SW 1271 (cell line): ENCODE measurements at places on chromosomes 2 and 18.

- DNase-seq = no peak
Measured at GRCh38 chr18:70234667-70235459, 29.4 kb upstream of the RTTN start.

DNA sequence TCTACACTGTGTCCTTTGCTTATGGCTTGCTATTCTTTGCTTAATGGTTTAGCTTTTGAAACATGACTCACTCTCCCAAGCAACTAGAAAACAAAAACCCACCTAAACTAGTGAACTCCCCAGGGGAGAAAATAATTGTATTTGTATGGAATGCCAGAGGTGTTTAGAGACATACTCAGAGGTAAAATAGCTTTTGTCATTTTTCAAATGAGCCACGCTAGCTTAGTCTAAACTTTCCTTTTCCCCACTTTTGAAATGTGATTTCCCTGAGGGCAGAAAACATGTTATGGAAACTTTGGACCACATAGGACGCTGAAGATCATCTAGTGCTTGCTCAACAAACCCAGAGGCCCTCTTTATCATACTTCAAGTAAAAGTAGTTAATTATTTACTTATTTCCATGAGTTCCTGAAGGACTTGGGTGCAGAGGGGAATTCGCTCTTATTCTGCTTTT, 16.5 kb upstream of the CYTIP start:
- no peak for DNase-seq

GRCh38 chr2:134087371-134087921, 166.4 kb upstream of the MGAT5 start:
- no peak for DNase-seq

DNA sequence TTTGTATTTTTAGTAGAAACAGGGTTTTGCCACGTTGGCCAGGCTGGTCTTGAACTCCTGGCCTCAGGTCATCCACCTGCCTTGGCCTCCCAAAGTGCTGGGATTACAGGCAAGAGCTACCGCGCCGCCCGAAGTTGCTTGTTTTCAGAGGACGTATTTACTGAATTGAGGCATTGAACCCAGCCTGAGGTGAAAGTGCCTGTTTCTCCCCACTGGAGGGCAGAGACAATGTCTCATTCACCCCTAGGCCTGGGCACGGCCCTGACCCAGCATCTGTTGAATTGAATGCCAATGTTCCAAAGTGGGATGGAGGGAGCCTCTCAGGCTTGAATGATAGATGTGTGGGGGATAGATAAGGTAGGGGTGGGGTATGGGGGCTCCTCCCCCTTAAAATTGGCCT, 4.5 kb upstream of the TMBIM1 start:
- no peak for DNase-seq

DNA sequence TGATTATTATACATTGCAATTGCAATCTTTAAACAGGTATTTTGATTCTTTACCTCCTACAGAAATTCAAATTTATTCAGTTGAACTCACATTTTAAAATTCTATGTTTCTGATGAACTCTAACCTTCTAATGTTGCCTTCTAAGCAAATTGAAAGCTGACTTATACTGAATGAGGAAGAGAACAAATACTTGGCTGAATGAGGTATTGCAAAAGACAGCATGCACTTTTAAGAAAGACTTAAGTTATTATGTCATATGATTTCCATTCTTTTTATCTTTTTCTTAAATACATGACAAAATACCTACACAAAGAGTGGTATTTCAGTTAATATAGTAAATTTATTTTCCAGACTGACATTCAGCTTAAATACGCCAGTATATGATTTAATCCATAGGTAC, 64.7 kb downstream of the FAM228A start:
- DNase-seq = no peak

DNA sequence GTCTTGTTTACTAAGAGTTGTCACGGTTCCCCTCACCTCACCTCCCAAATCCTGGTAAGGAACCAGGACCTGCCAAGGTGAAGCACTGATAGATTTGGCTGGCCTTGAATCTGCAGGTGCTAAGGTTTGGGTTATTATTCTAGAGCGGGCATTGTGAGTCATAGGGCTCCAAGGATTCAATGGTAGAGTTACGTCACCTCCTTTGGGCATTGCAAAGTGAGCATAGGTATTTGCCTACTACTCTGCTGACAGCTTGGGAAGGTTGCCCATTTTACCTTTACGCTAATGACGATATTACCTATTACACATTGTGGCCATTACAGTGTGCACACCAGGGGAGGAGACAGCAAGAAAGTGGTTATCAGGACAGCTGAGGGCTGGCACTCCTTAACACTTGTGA, 59.3 kb downstream of the SETBP1 start:
- no peak for DNase-seq

DNA sequence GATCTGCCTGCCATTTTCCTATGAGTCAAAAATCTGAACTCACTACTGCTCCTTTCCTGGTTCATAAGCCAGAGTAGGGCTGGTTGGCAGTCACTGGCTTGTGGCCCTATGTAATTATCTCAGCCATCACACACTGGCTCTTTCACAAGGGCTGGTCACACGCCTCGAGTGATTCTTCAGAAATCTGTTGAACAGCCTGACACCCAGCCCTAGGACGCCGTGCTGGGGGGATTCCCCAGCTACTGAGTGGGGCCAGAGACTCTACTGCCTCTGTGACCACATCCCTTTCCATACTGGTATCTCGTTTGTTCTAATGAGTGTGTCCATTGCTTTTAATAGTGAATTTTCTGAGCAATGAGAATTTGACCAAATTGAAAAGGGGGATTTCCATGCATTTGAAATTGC, 45.8 kb upstream of the RBM44 start:
- DNase-seq = no peak

DNA sequence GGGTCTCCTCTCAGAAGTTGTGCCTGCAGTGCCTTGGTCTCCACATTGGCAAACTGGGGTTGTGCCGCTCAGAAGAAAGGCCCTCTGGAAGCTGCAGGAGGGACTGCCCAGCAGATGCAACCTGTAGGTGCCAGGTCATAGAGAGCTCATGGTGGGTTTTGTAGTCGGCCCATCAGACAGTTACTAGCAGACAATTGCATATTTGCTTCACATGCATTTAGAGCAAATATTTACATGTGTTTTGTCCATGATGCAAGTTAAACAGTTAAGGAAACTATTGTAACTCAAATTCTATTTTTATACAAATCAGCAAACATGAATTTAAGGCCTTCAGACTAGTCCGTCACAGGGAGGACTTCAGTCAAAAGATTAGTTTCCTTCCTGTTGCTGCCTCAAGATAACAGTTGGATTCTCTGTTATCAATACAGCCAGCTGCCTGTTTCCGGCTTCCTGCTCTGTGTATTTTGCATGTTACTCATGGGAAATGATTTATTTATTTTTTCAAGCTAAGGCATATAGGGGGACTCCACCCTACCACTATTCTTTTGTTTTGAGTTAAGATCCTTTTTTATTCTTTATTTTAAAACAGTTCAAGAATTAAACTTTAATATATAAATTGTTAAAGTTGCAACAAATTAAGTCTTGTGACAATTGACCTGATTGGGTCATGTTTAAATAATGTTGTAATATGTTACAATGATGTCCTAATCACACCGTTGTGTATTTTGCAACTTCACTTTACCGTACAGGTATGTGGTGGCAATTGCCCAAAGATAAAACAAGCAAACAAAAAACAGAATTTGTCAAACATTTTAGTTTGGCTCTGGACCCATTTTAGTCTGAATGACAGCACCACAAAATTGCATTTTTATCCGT, 133.5 kb downstream of the SPTBN1 start:
- DNase-seq = no peak

- no peak for DNase-seq
Measured at GRCh38 chr2:140344838-140345237, 1564.6 kb upstream of the NXPH2 start.

DNA sequence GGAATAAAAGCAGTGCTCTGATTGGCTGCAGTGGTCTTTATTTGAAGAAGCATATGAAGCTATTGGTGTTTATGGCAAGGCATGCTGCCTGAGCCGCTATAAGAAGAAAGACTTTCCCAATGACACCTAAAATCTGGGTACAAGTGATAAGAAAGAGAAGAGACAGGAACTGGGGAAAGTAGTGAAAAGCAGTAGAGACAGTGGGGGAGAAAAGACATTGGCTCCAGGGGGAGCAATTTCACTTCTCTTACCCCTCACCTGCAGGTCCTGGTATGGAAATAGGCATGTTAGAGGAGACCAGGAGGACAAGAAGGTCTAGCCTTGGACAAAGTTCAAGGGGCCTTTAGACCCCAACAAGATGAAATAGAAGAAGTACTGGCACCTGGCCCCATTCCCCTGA, 47.1 kb downstream of the PLCL1 start:
- no peak for DNase-seq

GRCh38 chr2:125543968-125544514, 1111.9 kb upstream of the GYPC start:
- DNase-seq = no peak

DNA sequence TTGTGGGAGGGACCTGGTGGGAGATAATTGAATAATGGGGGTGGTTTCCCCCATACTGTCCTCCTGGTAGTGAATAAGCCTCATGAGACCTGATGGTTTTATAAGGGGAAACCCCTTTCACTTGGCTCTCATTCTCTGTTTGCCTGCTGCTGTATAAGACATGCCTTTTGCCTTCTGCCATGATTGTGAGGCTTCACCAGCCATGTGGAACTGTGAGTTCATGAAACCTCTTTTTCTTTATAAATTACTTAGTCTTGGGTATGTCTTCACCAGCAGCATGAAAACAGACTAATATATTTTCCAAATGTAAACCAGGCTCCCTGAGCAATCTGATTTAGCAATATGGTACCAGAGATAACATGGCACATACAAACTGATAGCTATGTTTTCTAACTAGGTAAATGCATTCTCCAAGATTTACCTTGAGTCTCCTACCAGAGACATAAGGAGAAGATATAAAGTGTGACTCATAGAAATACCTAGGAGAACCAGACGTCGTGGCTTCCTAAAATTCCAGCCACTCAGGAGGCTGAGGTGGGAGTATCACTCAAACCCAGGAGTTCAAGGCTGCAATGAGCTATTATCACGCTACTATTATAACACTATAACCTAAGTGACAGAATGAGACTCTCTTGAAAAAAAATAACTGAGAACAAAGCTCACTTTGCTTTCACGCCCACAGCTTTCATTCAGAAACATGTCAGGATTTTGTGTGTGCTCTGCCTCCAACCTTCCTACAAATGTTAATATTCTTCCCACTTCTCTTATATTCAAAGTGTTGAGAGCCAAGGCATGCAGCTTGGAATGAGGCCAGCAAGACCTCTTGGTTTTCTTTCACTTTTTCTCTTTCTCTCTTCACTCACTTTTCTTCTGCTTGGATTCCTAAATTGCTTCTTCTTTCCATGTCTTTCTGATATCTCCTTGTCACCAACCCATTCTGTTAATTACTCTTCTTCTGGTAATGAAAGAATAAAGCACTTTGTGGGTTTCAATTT, 263.9 kb upstream of the UBE2E3 start:
- no peak for DNase-seq

- no peak for DNase-seq
Measured at GRCh38 chr2:70397186-70397585, 95.3 kb upstream of the FAM136A start.

- no peak for DNase-seq
Measured at GRCh38 chr2:2674831-2675230, 343.8 kb upstream of the MYT1L start.

DNA sequence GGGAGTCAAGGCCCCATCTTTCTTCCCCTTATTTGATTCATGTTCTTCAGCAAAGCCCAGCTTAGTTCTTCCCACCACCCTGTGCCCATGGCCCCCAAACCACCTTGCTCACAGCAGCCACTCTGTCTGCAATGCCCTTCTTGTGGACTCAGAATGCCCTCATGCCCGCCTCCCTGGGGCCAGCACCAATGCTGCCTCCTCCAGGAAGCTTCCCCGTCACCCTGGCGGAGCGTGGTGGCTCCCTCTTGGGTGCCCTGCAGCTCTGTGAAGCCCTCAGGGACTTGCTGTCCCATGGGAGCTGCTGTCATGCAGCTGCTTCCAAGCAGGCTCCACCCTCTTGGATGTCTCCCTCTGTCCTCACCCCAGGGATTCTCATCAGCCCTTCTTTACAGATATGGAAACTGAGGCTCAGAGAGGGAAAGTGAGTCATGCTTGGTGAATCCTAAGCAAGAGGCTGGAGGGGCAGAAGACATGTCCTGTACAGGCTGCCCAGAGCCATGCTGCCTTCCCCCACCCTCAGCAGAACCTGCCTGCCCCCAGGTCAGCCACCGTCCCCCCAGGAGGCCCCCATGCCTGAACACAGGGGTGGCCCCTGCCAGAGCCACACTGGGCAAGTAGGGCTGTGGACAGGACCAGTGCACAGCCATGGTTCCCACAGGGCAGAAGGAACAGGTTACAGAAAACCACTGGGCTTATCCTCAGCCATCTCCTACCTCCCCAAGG, 11.8 kb upstream of the DUSP2 start:
- no peak for DNase-seq

DNA sequence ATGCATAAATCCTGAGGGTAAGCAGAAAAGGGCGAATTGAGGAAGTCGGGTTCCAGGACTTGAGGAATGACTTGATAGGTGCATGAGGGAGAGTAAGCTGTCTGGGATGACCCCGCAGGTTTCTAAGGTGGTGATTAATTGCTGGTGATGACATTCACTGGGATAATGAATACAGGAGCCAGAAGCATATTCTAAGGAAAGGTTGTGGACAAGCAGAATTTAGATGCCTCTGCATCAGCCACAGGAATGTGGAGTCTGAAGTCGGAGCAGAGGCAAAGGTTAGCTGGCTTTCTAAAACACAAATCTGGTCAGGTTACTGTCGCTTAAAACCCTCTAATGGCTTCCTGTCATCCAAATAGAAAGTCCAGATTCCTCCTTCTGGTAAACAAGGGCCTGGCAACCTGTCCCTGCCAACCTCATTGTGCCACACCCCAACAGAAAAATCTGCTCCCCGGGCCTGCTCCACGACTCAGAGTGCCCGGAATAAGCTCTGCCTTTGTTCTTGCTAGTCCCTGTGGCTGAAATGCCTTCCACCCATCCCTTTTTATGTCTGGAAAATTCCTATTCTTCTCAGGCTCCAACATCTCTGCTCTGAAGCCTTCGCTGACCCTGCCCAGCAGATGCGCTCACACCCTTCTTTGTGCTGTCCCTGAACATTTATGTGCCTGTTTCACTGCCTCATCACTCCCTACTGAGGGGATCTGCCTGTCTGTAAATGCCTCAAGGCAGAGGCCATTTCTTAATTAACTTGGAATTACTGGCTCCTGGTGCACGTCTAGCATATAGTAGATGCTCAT, 11.3 kb upstream of the TMEM214 start:
- no peak for DNase-seq

DNA sequence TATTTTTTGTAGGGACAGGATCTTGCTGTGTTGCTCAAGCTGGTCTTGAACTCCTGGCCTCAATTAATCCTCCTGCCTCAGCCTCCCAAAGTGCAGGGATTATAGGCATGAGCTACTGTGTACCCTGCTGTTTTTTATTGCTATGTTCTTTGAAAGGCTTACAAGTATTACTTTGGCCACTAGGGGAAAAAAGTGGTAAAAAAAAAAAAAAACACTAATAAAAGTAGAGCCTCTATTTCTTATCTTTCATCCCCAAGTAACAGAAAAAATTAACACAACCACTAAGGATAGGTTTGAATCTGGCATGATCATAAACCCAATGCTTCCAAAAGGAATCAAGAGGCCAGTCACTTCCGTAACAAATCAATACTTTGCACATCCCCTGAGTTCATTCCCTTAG, 11.6 kb downstream of the NOL10 start:
- DNase-seq = no peak
